A673 (cell line): ENCODE measurements at places on chromosomes 12 and 14.

GRCh38 chr12:8081251-8081920 lies 688 bp upstream of the NECAP1 start:
- DNase-seq: no peak

GRCh38 chr12:50059440-50060119 lies 2.2 kb downstream of the ASIC1 start:
- DNase-seq: no peak

DNA sequence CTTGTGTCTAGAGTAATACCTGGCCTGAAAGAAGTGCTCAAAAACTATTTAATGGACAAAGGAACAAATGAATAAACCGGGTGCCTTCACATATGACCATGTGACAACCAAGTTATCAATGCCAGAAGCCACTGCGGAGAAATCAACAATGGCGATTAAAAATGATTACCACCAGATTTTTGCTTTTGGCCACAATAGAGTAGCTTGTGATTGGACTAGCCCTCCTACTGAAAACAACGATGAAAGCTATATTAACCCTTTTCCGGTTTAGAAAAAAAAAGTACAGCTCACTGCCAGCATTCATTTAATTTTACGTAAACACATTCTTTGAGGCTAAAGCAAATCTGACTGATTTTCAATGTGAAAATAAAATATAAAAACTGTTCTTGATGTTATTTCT lies 41.6 kb upstream of the TTC7B start:
- DNase-seq: no peak

DNA sequence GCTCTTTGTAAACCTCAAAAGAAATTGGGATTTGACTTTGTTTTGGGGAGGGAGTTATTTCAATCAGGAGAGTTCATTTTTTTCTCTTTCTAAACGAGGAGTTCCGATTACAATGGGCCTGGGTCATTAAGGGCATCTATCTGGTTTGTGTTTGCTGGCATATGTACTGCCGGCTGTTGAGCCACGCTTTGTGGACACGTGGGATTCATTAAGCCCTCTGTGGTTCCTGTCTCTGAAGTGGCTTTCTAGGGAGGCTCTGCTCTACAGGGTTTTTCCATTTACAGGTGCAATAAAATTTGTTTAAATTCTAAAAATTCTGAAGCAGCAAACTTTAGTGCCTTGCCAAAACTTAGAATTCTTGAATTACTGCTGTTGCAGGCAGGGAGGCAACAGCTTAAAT lies 57.9 kb downstream of the GNS start:
- no peak for DNase-seq

DNA sequence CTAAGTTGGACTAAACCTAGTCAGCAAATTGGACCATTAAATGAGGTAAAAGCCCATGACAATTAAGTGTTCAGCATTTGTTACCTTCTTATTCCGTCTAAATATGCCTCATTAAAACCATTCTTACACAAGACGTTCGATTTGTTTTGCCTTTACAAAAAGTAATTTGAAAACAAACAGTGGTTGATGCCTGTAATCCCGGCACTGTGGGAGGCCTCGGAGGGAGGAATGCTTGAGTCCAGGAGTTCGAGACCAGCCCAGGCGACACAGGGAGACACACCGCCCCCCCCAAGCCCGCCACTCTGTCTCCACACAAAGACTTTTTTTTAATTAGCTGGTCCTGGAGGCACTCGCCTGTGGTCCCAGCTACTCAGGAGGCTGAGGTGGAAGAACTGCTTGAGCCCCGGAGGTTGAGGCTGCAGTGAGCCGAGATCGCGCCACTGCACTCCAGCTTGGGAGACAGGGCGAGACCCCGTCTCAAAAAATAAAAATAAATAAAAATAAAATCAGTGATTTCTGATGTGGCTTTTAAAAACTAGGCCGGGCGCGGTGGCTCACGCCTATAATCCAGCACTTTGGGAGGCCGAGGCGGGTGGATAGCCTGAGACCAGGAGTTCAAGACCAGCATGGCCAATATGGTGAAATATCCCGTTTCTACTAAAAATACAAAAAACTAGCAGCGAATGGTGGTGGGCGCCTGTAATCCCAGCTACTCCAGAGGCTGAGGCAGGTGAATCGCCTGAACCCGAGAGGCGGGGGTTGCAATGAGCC lies 856 bp upstream of the EIF4B start:
- peak; percentile 30 for DNase-seq

GRCh38 chr14:81582420-81582819 lies 48.8 kb upstream of the SEL1L start:
- DNase-seq: no peak

- DNase-seq: no peak
These were observed 15.8 kb downstream of the KRT18 start for GRCh38 chr12:52964556-52965336.

DNA sequence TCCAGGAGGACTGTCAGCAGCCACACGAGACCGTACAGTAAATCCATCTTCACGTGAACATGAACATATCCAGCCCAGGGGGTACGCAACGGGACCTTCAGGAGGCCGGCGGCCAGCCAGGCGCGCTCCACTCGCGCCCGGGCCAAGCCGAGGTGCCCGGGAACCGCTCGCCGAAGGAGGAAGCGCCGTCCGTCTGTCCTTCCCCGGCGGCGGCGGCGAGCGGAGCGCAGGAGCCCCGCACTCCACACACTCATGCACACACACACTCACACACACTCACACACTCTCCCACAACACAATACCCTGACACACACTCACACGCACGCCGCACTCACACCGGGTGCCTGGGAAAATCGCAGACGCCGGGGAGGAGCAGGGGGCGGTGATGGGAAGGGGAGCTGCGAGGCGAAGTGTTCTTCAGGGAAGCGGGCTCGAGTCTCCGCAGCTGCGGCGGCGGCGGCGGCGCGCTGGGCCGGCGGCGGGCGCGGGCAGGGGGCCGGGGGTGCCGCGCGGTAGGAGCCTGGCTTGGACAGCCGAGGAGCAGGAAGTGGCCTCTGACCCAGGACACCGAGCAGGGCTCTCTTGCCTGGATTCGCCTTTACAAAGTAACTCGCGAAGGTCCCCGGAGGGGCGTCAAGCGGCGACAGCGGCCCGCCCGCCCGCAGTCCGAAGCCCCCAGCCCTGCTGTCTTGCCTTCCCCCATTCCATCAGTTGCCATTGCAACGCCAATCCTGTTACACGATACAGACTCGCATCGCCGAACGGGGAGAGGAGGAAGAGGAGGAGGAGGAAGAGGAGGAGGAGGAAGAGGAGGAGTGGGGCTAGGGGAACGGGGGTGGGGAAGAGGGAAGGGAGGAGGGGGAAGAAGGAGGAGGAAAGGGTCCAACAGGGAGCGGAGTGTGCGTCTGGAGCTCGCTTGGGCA lies 601 bp downstream of the MDGA2 start:
- DNase-seq: peak; percentile 10

DNA sequence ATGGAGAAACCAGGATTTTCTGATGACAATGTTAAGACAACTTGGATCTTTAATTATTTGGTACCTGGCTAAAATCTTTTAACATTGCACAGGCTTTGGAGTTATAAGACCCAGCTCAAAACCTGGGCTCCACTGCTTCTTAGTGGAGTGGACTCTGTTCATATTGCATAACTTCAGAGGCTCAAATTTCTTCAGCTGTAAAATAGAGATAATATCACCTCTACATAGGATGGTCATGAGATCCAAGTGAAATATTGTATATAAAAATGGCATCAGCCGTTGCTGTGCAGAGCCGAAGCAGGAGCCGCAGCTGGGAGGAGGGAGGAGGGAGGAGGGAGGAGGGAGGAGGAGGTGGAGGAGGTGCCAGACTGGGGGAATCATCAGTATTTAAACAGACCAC lies 10.5 kb downstream of the NPC2 start:
- no peak for DNase-seq

GRCh38 chr12:117583677-117584225 lies 222.3 kb upstream of the NOS1 start:
- DNase-seq: no peak

DNA sequence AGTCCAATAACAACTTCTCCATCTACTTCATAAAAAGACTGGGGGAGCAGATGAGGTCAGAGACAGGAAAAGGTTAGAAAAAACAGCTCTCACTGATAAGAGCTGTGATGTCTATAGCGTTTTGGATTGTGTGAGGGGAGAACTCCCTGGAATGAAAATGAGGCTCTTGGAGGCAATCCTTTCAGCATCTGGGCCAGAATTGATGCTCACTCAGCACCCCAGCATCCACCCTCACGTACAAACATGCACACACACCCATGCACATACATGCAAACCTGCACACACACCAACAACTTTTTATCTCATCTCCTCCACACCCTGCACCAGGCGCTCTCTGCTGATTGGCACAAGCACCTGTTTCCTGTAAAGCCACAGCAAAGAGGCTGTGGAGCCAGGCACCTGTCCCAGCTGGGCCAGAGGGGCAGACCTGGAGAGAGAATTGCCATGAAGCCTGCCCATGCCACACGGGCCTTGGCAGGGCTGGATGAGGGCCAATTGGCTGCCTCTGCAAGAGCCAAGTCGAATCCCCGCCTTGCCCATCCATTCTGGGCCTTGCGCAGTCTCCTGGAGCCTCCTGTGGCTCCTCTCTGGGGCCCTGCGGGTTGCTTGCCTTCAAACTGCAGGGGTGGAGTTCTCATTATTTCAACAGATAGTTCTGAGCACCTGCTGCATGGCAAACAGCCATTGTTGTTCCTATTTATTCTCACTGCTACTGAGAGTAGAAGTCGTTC lies 53.1 kb downstream of the SYNE3 start:
- DNase-seq: no peak

DNA sequence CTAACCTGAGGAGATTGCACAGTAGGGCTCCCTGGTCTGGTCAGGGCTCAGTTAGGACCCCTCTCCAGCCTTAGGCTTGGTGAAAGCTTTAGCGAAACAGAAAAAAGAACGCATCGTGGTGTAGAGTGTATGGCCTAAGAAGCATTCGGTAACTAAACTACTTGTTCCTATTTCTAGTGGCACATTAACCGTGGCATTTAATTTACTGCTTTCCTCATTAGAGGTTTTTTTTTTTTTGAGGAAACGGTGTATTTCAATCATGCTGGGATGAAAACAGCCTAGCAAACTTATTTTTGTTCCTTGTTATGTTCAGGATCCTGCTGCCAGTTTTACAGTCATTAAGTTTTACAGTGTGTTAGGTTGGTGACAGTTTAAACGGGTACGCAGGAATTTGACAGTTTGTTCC lies 518 bp upstream of the OSBPL8 start:
- no peak for DNase-seq
